ENCODE measurements at places on chromosomes 12 and 14.
A peak's percentile ranks its signal among the peaks of the same experiment; 100 is the strongest.

DNA sequence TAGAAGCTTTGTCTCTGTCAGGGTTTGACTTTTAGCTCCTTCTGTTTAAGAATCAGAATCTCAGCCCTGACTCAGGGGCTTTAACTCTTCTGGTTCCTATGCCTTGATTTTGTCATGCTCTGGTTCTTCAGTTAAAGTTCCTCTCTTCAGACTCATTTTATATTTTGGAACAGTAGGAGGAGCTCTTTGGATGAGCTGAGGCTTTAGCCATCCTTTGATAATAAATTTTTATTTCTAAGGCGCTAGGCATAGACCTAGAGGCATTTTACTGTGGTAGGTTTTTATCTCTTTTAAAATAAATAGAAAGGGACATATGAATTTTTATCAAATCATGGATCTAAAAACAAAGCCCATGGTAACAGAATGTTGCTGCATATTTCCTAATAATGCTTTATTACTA is 51.7 kb downstream of the ATP23 start:
- no peak for DNase-seq

- DNase-seq, result peak; percentile 99
Measured at GRCh38 chr14:77457522-77458248, at the start of the genes AHSA1 and VIPAS39. AHSA1 (plus strand) TSS chr14:77458093; CDS start chr14:77458190, 97 bp downstream. VIPAS39 (minus strand) TSS chr14:77457601; CDS start chr14:77454102, 3,499 bp downstream.

- DNase-seq, result peak; percentile 51
Measured at GRCh38 chr14:35333264-35333730, 41.1 kb downstream of the PSMA6 start.

GRCh38 chr12:73589220-73589619 is 948.4 kb upstream of the ATXN7L3B start:
- no peak for DNase-seq

- no peak for DNase-seq
Measured at GRCh38 chr14:89650077-89650978, 233.3 kb upstream of the FOXN3 start.

- DNase-seq, result no peak
Measured at GRCh38 chr14:33642080-33642479, 308.8 kb downstream of the EGLN3 start.

- peak; percentile 26 for DNase-seq
Measured at GRCh38 chr12:114166362-114166761, 200.2 kb upstream of the RBM19 start.

- no peak for DNase-seq
Measured at GRCh38 chr12:52351196-52352059, 15.9 kb downstream of the KRT85 start.

DNA sequence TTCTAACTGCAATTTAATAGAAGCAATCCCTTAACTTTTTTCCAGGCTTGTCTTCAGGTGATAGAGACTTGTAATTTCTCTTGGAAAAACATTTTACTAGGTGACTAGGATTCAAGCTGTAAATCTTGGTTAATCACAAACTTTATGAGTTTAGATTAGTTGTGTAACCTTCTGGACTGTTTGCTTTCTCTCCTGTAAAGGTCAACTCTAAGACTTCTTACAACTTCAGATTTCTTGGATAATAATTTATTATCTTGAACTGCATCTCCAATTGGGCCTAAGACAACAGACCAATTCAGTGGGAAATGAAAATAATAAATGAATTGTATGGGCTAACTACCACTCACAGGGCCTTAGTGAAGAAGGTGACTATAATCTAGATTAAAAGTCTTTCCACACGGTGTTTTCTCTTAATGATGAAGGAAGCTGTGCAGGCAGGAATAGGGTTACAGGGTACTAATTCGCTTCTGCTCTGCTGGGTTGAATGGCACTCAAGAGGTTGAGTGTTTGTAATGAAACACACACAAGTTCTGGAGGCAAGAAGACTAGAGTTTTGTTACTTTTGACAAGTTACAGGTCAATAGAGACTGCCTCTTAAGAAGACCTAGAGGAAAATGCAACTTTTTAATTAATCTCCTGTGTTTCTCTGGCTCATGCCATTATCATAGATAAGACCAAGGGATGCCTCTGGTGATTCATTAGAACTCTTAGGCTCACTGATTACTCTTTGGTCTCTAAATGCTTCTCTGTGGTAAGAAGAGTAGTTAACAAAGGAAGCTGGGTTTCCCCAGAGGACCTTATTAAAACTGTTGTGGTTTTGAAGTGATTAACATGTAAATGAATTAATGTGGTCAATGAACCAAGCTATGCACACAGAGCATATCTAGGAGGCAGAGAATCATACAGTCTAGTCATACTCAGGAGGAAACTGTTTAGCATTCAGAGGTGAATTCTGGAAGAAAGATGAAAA is 30.0 kb upstream of the OR4E1 start:
- no peak for DNase-seq

DNA sequence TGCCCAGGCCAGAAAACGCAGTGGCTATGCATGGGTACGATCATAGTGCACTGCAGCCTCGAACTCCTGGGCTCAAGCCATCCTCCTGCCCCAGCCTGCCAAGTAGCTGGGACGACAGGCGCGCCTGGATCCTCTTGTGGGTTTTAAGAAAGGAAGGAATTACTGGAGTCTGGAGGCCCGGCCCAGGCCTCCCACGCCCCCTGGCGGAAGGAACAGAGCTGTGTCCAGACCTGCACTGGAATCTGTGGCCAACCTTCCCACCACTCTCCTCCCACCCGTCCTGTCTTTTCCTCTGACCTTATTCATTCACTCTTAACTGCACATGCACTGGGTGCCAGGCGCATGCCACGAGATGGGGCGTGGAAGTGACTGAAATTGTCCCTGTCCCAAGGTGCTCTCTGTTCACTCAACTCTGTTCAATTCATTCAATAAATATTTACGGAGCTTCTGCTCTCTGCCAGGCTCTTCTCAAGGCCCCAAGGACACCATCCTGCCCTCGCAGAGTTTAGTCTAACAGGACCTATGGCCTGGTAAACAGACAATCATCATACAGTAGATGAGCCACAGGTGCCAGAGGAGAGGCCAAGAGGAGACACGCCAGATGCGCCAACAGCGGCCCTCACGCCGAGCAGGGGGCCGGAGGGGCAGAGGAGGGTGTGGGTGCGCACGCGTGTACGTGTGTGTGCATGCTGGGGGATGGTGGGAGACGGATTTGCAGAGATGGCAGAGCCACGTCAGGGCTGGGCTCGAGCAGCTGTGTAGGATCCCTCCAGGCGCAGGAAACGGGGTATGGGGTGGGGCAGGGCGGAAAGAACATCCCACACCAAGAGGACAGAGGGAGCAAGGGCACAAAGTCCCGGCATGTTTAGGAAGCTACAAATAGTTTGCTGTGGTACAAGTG is 13.7 kb upstream of the TMEM106C start:
- no peak for DNase-seq

- DNase-seq, result peak; percentile 82
Measured at GRCh38 chr12:98253207-98254037, 262.0 kb upstream of the TMPO start.

- no peak for DNase-seq
Measured at GRCh38 chr14:58739674-58740073, 101.9 kb downstream of the DACT1 start.

GRCh38 chr12:3357950-3358525 is 133.0 kb upstream of the PRMT8 start:
- no peak for DNase-seq

GRCh38 chr12:32149489-32149888 is 42.8 kb downstream of the BICD1 start:
- DNase-seq, result no peak

- no peak for DNase-seq
Measured at GRCh38 chr12:15787778-15788177, 1.4 kb downstream of the EPS8 start.

DNA sequence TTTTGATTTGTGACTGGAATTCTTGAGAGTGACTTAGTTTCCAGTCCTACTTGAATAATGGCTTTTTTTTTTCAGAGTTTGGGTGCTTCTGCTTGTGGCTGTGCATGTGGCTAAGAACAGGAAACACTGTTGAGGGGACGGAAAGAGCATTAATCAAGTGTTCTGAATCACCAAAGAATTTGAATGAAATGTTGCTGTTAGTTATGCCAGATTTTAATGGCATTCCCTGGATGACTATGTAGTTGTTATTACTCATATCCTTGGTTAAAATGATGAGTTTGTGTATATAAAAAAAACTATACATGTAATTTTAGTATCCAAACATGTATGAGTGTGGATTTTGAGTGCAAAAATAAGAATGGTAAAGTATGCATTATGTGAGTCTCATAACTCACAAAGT is 347.9 kb downstream of the BCAT1 start:
- DNase-seq, result no peak

DNA sequence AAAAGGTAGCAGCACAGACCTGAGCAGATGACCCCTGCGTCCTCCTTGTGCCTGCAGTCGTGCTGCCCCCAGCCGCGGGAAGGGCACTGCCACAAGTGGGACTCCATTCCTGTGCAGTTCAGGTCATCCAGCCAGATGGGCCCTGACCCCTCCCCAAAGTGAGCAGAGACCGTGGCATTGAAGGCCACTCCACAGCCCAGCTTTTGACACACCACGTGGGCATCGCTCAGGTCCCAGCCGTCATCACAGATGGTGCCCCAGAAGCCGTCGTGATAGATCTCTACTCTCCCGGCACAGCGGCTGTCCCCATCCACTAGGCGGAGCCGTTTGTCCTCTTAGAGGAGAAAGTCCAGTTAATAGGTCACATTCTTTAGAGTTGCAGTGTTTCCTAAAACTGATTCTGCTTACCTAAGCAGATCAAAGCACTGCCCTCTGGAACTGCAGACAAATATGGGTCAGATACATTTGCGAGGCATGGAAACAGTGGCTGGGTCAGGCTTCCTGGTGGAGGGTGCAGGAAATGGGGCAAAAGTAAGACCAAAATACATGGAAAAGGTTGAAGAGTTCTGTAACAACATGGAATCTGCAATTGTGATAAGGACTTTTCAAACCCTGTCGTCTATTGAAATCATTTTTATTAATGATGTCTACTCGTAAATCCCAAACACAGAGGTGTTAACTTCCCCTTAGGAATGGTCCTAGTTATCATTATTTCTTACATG is 69.4 kb downstream of the CD163L1 start:
- no peak for DNase-seq

DNA sequence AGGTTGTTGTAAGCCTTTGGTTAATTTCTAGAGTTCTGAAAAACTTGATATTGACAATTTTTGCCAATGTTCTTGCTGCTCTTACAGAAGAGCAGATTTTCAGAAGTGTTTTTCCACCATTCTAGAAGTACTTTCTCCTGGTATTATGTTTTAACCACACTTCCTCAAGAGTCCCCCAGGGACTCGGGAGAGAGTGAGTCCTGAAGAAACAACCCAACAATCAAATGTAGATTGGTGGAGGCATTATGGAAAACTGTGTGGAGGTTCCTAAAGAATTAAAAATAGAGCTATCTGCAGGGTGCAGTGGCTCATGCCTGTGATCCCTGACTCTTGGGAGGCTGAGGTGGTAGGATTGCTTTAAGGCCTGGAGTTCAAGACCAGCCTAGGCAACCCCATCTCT is 26.7 kb downstream of the OR10P1 start:
- DNase-seq, result no peak

- no peak for DNase-seq
Measured at GRCh38 chr12:62284749-62285148, 24.5 kb downstream of the USP15 start.

- DNase-seq, result no peak
Measured at GRCh38 chr12:71046215-71046614, 111.6 kb downstream of the TSPAN8 start.

- DNase-seq, result peak; percentile 59
Measured at GRCh38 chr14:105299654-105300541, 903 bp downstream of the BRF1 start.

DNA sequence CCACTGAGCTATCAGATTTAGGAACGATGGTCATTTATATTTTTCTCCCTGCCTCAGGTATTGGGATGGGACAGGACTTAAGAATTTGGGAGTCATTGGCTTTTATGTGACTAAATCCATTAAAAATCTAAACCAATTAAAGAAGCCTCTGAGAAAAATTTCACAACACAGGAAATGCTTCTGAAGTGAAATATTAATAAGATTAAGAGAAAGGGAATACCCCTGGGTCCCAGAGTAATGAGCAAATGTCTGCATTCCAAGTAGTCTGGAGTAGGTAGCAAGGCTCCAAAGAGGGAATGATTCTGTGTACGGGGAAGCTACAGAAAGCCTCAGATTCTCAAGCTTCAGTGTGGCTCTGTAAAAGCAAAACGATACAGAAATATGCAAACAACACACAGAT is 707 bp upstream of the MED6 start:
- no peak for DNase-seq

GRCh38 chr14:92317511-92317910 is 5.5 kb upstream of the SLC24A4 start:
- no peak for DNase-seq

DNA sequence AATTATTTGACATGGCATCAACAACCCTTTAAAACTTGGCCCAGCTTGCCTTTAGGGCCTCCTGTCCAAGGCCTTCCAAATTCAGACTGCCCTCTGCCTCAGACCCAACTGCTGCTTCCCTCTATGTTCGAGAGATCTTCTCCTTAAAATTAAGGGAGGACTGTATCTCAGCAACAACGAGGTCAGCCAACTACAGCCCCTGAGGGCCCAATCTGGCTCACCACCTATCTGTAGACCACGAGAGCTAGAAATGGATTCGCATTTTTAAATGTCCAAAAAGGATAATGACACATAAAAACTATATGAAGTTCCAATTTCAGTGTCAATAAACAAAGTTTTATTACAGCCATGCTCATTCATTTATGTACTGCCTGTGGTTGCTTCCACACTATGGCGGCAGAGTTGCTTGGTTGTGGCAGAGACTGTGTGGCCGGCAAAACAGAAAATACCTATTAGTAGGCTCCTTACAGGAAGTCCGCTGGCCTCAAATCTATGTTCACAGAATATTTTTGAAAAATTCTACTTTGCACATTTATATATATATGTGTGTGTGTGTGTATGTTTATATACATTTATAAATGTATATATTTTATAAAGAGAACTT is 1026.9 kb downstream of the BCL11B start:
- no peak for DNase-seq

DNA sequence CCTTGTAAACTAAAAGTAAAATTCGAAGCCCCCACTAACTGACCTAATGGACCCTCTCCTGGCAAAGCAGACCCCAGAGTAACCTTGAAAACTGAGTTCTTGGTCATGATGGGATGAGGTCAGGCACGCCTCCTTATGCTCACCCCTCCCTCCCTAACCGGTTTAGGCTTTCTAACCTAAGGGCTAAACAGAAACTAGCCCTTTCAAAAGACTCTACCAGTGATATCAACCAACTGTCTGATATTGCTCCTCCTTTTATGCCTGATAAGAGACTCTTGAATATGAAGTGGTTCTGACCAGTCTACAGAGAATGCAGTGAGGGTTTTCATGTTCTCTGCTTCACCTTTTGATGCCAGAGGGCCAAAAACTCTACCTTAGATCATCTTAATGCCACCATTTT is 4.8 kb upstream of the LPCAT3 start:
- DNase-seq, result no peak

GRCh38 chr12:6843118-6843902 is 2.6 kb downstream of the GNB3 start:
- no peak for DNase-seq

DNA sequence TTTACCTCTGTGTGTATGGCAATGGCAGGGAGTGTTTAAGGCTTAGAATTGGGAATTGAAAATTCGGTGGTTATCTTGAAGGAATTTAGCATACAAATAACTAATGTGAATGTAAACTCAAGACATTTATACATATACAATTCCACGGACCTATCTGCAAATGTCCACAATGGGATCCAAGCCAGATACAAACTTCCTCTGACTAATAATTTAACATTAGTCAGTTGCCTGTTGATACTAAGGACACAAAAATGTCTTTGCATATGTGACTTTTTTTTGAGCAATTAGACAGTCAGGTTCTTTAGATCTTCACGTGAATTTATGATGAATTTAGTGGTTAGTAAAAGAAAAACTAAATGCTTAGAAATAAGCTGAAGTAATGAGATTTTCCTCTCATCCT is 40.5 kb downstream of the ESR2 start:
- no peak for DNase-seq

All from NCI-H345 (cell line).